ENCODE measurements at places on chromosomes 16 and 17. TPM values are rescaled to one million over a fixed set of nuclear protein-coding genes. Genes with fewer than 3 reads are reported as not detected.

ZG16 gene
- total RNA-seq: not detected

TBC1D3I gene
- not detected for total RNA-seq

CHMP6 gene
- 17.2 TPM for total RNA-seq

LCMT1 gene
- total RNA-seq: 43.4 TPM

TPPP3 gene
- 0.46 TPM for total RNA-seq

PYY gene
- not detected for total RNA-seq

ACSM2A gene
- not detected for total RNA-seq

KRTAP9-2 gene
- not detected for total RNA-seq

HSPB9 gene
- total RNA-seq: 0.14 TPM

CFAP20 gene
- 44.2 TPM for total RNA-seq

PRDM7 gene
- not detected for total RNA-seq

ZNF205 gene
- total RNA-seq: 14.9 TPM

KRT33B gene
- total RNA-seq: 0.30 TPM

FZD2 gene
- 31.5 TPM for total RNA-seq

DNAH17 gene
- total RNA-seq: not detected

SEPTIN12 gene
- not detected for total RNA-seq

ZNF287 gene
- total RNA-seq: 5.3 TPM

NQO1 gene
- 122 TPM for total RNA-seq

TM4SF5 gene
- not detected for total RNA-seq

TSPOAP1 gene
- 1.5 TPM for total RNA-seq

KDM6B gene
- 7.1 TPM for total RNA-seq

SAT2 gene
- 18.7 TPM for total RNA-seq

TUFM gene
- total RNA-seq: 99.2 TPM

JPH3 gene
- not detected for total RNA-seq

CDC6 gene
- total RNA-seq: 2.1 TPM

USP43 gene
- not detected for total RNA-seq

CES5A gene
- not detected for total RNA-seq

EME1 gene
- total RNA-seq: 0.59 TPM

KRT12 gene
- not detected for total RNA-seq

PRKCB gene
- under 0.01 TPM for total RNA-seq

MYH8 gene
- total RNA-seq: 0.09 TPM

CALCOCO2 gene
- total RNA-seq: 62.7 TPM

HES7 gene
- total RNA-seq: not detected

NECAB2 gene
- total RNA-seq: 0.37 TPM

TPSD1 gene
- not detected for total RNA-seq

DRG2 gene
- total RNA-seq: 31.2 TPM

KRTAP4-6 gene
- total RNA-seq: not detected

ITGB4 gene
- 0.30 TPM for total RNA-seq

TSPAN10 gene
- total RNA-seq: 2.1 TPM

VTN gene
- 3.4 TPM for total RNA-seq

CLEC3A gene
- not detected for total RNA-seq

OSBPL7 gene
- 9.5 TPM for total RNA-seq

LRRC37A2 gene
- total RNA-seq: 4.2 TPM
